ENCODE measurements at places on chromosomes 16 and 17.

- no peak for DNase-seq
Observed at GRCh38 chr16:82190386-82190785, 20.4 kb upstream of the MPHOSPH6 start.

- no peak for DNase-seq
Observed at GRCh38 chr16:15674571-15674970, 24.5 kb downstream of the NDE1 start.

GRCh38 chr16:29977063-29977825 is 3.6 kb downstream of the TAOK2 start:
- DNase-seq, result no peak

DNA sequence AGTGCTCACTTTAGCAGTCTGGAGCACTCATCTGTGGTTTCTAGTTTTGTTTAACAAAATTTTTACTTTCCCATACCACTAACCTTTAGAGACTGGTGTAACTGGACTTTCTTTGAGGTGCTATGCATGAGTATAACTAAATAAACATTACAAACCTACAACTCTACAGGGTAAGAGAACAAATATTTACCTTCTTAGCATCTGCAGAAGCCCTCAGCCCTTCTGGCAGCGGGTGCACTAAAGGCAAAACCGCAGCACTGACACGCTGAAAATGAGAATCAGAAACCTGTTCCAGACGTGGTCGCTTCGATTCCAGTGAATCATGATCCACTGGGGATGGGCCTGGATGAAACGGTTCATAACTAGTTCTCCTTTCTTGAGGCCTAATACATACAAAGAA is 43.7 kb downstream of the NCOR1 start:
- DNase-seq, result peak; percentile 21

DNA sequence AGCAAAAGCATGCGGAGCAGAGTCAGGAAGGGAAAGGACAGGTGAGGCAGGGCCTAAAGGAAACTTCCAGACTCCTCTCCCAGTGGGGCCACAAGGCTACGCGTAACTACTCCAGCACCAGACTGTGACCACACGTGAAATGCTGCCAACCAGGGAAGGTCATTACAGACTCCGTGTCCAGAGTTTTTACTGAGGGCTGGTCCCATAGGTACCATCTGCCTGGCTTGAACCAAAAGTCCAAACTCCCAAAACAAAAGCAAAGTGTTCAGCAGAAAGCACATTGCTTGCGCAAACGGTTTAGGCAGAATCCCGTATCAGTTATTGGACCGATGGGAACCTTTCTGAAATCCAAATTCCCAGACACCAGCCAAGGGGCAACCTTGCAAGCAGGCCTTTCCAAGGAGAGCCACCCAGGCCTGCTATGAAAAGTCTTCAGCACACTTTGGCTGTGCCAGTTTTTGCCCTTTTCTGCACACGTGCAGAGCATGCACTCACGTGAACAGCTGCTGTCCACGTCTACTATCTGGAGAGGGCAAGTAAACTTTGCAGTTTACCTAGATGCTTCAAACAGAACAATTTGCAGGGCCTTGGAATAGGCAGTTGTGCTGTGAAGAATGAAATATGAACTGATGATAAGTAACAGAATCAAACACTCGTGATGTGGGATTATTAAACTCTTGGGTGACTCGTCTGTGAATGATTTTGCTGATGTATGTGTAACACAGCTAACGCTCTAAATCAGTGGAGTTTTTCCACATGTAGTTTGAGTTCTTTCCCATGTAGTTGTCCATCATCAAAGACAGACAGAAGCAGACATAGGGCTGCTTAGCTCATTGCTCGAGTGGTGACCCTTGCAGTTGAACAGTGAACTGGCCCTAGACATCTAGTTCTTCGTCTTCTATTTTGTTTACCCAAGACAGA is 58.1 kb upstream of the CRISPLD2 start:
- no peak for DNase-seq

DNA sequence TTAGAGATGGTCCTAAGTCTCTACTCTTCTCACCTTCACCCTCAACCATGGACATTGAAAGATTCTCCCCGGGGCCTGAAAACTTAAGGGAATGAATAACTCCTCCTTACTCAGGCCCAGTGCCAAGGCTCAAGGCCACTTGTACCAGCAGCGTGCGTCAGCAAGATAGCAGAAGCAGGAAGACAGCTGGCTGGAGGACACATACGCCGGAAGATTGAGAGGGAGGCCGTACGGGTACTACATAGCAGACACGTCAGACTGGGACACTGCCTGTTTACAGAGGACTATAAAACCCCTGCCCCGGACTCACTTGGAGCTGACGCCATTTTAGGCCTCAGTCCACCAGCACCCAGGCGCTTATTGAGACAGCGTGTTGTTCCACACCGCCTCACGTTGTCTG is 75.8 kb upstream of the MED13 start:
- no peak for DNase-seq

- peak; percentile 29 for DNase-seq
Observed at GRCh38 chr16:17469741-17470181, 999 bp downstream of the XYLT1 start.

DNA sequence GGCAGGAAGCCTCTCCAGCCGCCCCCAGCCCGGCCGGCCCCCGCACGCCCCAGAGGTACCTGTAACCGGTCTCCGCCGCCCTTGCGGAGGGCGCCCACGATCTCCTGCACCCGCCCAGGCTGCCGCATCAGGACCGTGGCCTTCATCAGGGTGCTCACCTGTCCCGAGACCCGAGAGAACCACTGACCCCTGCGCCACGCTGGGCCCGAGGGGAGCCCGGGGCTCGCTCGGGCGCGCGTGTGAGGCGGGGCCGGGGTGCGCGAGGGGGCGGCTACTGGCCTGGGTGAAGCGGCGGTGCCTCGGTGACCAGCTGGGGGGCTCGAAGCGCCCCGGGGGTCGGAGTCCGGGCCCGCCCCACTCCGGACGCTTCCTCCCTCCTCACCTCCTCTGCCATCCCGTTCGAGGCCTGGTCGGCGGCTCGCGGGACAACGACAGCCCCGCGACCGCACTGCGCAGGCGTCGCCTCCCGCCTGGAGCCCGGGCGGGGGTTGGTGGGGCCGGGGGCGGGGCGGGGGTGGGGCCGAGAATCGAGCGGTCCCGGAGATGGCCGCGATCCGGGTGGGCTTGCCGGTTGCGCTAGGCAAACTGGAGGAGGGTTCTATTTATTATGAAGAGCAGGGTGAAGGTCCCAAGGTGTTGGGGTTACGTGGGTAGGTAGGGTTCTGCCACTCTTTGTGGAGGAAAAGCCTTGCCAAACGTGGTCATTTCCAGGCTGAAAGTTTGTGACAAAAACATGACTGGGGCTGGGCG is at the start of gene NT5C3B:
Gene NT5C3B (minus strand): TSS at position 433 of the 750 bp plus-strand sequence. CDS start 39 bp downstream, at position 394.
- DNase-seq, result peak; percentile 28

DNA sequence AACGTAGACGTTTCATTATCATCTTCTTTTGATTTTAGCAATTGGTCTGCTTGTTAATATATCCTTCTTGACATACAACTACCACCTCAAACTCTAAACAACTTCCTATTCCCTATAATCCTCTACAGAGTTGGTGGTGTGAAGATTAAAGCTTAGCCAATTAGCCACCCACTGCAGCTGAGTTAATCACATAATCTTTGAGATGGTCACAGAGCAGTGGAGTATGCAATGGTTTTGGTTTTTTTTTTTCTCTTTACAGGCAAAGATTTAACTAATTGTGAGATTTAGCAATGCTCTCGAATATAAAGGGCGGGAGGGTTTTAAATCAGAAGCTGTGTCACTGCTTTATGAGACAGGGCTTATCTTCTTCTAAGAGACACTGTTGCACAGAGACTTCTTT is 37.0 kb downstream of the STX8 start:
- DNase-seq, result no peak

- DNase-seq, result no peak
Observed at GRCh38 chr17:27810902-27811557, 10.7 kb upstream of the NOS2 start.

- peak; percentile 81 for DNase-seq
Observed at GRCh38 chr16:21277927-21278706, at the start of gene CRYM. TSS of gene CRYM (minus strand) at chr16:21278290. CDS start at chr16:21278251, 39 bp downstream.

DNA sequence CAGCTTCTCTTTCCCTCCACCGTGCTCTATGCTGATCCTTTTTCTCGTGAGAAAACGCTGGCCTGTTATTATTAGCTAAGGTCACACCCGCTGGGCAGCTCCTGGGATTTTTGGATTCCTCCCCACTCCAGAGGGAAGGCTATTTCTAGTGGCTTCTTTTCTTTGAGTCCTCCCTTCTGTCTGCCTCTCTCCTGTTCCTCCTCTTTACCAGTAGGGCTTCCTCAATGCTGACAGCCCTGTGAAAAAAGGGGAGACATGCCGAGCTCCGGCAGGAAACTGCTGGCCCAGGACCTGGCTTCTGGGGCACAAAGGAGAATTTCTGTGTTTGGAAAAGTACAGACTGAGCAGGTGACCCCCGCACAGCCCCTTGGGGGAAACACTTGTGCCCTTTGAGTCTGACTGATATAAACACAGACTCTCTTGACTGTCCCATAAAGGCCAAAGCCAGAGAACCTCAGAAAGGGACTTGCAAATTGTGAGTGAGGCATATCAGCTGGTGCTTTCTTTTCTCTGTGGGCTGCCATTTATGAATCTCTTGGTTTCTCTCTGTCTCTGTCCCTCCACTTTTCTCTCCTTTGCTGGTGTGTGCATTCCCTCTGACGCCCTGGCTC is 14.0 kb upstream of the RNF135 start:
- DNase-seq, result no peak

GRCh38 chr16:10897134-10897533 is 20.1 kb downstream of the CIITA start:
- DNase-seq, result no peak

- peak; percentile 37 for DNase-seq
Observed at GRCh38 chr16:88558457-88559442, 11.5 kb upstream of the ZC3H18 start.

DNA sequence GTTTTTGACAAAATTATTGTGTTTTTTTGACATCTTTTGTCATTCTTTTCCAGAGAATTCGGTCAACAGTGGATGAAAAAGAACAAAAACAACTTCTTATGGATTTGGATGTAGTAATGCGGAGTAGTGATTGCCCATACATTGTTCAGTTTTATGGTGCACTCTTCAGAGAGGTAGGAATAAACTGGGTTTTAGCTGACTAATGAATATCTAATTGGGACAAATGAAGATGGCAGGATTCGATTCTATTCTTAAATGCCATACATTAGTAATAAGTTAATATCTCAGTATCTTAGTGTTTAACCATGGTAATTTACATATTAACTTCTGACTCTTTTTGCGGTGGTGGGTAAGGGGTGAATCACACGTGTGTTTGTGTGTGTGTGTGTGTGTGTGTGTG is 74.8 kb downstream of the MAP2K4 start:
- no peak for DNase-seq

DNA sequence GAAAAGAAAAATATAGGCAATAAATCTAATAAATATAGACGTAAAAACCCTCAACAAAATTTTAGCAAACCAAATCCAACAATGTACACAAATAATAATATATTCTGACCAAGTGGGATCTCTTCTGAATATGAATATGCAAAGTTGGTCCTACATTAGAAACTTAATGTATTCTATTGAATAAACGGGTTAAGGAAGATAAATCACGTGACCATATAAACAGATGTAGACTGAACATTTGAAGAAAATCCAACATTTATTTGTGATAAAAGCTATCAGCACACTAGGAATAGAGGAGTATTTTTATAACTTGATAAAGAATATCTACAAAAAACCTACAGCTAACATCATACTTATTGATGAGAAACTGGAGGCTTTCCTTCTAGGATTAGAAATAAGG is 502.8 kb upstream of the KIF2B start:
- no peak for DNase-seq

DNA sequence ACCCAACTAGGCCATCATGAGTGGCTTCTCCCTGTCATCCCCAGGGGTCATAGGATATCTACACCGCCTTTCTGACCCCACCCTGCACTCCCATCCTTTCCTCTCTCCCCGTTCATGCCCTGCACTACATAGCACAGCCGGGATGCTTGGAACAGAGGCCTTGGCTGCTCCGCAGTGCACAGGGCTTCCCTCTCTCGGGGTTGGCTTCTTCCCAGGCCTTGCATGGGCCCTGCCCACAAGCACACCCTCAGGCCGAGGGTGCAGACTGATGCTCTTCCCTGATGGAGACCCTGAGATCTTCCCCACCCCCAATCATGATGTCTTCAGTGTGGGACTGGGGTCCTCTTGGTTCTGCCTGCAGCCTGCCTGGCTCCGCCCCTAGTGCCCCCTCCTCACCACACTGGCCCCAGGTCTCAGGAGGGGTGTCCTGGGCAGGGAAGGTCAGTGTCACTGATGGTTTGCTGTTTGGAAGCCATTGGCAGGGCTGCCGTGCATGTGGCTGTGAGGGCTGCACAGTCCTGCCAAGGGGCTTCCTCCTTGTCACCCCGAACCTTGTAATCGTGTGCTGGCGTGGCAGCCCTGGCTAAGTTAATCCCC is 14.3 kb upstream of the NAGLU start:
- DNase-seq, result no peak

- no peak for DNase-seq
Observed at GRCh38 chr17:71970312-71970711, 150.5 kb upstream of the SOX9 start.

- DNase-seq, result no peak
Observed at GRCh38 chr17:76137351-76138233, 3.5 kb downstream of the FOXJ1 start.

DNA sequence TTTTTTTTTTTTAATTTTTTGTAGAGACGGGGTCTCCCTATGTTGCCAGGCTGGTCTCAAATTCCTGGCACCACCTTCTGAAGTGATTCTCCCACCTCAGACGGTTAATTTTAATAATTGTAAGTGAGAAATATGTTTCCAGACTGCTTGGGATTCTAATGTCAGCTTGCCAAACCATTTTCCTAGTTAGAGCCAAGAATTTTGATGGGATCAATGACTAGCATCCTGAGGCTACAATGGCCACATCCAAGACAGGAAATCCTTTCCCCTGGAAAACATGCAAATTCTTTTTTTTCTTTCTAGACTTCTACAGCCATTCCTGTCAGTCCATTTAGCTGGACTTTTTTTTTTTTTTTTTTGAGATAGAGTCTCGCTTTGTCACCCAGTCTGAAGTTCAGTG is 32.6 kb downstream of the IGF2BP1 start:
- no peak for DNase-seq

- DNase-seq, result no peak
Observed at GRCh38 chr17:74408262-74408661, 23.6 kb upstream of the GPRC5C start.

DNA sequence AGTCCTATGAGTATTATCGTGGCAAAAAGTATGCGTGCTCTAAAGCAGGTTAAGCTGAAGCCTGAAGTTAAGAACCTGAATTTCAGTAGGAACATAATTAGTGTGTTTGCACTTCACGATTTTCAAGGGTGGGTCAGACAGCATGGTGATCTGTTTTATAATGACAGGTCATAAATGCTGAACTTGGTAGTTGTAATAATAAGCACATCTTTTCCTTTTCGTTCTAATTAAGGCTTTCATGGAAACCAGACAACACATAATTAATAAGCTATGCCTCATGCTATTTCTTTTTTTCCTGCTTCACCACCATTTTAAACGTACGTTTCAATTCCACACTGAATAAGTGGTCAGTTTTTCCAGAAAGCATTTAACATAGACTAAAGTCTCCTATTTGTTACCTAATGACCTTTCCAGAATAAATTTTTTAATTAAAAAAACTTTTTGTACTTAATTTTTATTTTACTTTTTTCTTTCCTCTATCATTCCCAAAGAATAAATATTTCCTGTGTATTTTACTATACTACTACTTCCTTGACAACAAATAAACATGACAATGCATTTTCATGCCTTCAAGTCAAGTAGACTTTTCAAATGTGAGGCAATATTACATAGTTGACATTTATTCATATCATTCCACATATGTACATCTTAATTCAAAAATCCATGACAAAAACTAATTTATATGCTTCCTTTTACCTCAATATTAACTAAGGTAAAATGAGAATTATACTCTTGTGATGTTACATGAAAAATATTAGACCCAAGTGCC is 22.4 kb downstream of the CMC2 start:
- DNase-seq, result no peak

GRCh38 chr17:57603546-57603945 is 141.6 kb downstream of the CCDC182 start:
- DNase-seq, result peak; percentile 13

Measured in NCI-H345 (cell line).